Brain (organoid and tissue), 16 donors: ENCODE measurements at places on chromosomes 13 and 19. TPM values are rescaled to one million over a fixed set of nuclear protein-coding genes. Genes with fewer than 3 reads are reported as not detected.

The TNNI3 gene
- polyA plus RNA-seq, result not detected

DNA sequence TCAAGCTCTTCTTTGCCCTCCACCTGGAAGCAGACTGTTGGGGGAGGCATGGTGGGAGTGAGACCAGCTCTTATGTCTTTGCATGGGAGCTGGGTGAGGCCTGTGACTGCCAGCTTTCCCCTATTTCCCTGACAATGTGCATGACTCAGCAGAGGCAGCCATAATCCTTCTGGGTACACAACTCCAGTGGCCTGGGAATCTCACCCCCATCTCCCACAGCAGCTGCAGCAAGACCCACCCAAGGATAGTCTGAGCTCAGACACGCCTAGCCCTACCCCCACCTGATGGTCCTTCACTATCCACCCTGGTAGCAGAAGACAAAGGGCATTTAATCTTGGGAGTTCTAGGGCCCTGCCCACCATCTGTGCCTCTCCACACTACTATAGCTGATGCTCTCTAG lies 41.4 kb upstream of the FGF14 start:
- DNase-seq, result no peak

The RHPN2 gene
- 94.0 TPM for polyA plus RNA-seq

DNA sequence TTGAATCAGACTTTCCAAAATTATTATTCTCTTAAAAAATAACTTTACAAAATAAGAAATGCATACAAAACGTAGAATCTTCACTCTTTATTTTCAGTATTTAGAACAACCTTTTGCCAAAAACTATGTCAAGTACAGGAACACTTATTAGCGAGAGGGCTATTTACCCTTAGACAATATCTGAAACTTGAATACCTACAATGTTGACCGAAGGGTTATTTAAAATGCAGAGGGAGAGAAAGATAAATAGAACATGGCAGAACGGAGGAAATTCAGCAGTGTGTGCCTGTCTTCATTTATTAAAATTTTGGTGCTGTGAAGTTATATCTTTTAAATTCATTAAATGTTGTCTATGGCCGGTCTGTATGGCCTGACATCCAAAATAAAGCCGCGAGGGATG lies 198.8 kb downstream of the EFNB2 start:
- DNase-seq, result no peak

DNA sequence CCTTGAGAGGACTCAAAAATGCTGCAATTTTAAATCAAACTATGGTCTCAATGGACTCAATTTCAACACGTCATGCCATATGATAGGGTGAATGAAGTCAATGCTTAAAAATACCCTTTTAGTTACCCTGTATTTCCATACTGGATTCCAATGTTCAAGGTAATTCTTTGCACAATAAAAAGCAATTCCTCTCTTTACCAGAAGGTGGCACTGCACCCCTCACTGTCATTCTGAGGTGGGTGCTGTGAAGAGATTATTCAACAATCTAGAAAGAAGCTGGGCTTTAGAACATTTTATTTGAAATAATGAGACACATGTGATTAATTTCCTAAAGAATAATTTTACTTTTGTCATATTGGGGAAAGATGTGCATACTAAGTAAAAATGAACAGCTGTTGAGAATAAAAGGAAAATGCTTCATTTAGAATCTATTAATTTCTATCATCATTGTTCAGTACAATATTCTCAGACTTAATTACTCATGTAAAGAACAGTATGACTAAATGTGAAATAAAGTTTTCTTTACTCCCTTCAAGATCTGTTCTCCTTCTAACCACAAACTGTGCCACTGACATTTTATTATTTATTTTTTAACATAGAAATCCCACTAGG lies 789.1 kb downstream of the GPC5 start:
- peak; percentile 46 for DNase-seq

- DNase-seq, result no peak
Observed at GRCh38 chr19:5895890-5896289, 7.7 kb downstream of the NDUFA11 start.

The MIA gene
- polyA plus RNA-seq, result not detected

DNA sequence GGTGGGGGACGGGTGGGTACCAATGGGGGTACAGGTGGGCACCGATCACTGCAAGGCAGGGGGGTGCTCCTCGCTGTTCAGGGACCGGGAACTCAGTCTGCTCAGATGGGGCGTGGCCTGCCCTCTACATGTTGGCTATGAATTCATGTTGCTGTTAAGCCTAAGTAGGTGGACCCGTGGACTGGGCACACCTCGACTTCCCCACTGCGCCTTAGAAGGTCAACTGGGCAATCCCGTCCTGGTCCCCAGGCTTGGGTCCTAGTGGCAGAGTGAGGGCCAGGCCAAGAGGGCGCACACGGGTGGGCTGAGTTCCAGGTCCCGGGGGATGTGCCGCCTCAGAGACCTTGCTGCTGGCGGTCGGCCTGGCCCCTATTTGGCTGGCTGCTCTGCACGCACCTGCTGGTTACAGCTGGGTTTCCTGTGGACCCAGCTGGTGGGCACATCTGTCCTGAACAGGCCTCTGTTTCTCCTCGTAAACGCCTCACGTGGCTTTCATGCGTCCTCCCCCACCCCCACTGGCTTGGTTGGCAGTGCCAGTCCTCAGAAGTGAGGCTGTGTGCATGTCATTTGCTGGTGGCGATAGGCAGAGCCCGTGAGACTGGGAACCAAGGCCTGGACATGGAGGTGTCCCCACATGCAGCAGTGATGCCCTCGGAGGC lies 13.5 kb upstream of the ZNF554 start:
- DNase-seq, result no peak

DNA sequence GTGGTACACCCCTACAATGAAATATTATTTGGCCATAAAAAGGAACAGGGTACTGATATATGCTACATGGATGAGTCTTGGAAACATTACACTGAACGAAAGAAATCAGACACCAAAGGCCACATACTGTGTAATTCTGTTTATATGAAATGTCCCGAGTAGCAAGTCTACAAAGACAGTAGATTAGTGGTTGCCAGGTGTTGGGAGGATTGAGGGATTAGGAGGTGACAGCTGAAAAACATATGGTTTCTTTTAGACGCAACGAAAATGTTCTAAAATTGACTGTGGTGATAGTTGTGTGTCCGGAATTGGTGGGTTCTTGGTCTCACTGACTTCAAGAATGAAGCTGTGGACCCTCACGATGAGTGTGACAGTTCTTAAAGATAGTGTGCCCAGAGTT lies 35.1 kb downstream of the IL17D start:
- no peak for DNase-seq

GRCh38 chr19:8253678-8254077 lies 44.5 kb downstream of the CERS4 start:
- DNase-seq, result no peak

- no peak for DNase-seq
Observed at GRCh38 chr13:92224052-92224821, 825.8 kb downstream of the GPC5 start.
